Activated naive CD4-positive, alpha-beta T cell treated with anti-CD3 and anti-CD28 coated beads, Interleukin-2, amount 50 U/mL, for 72 hours (primary cell): ENCODE measurements at places on chromosomes 2 and 18.

DNA sequence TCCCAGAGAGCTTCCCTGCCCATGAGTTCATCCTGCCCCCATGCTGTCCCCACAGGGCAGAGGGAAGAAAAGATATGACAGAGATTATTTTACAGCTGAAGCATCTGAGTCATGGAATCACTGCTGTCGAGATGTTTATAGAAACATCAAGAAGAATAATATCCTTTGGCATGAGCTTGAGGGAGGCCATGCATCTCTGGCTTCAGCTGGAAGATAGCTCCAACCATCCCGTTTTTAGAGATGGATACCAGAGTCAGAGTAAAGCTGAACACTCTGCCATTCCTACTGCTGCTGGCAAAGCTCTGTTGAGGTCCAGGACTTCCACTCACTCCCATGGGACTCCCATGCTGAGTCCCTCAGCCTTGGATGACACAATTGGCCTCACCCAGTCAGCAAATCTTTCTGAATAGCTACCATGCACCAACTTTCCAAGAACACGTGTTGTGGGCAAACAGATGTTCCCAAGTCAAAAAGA is 167.8 kb downstream of the TTC32 start:
- no peak for DNase-seq

- DNase-seq = no peak
Measured at GRCh38 chr2:150286730-150287362, 200.6 kb downstream of the RND3 start.

- no peak for DNase-seq
Measured at GRCh38 chr2:207041786-207042554, 102.7 kb downstream of the CPO start.

GRCh38 chr2:21038403-21039073 is 5.3 kb downstream of the APOB start:
- no peak for DNase-seq

- no peak for DNase-seq
Measured at GRCh38 chr2:26352892-26353291, 6.3 kb upstream of the ADGRF3 start.

DNA sequence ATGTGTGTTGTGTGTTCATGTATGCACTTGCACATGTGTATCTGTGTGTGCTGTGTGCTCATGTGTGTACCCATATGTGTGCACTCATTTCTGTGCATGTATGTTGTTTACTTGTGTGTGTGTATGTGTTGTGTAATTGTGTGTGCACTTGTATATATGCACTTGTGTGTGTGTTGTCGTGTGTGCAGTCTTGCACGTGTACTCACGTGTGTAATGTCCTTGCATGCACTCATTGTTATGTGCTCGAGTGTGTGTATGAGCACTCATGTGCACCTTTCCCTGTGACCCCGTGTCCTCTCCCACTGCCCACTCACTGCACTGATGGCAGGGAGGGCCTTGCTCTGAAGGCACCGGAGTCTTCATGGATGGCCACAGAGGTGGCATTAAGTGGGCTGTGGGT is 92.0 kb downstream of the SMIM21 start:
- no peak for DNase-seq
